ENCODE measurements at places on chromosomes 13 and 19. TPM values are rescaled to one million over a fixed set of nuclear protein-coding genes. Genes with fewer than 3 reads are reported as not detected.

Gene ZNF90
- 5.5 TPM for total RNA-seq

Gene LNX2
- total RNA-seq: 29.7 TPM

Gene EID2B
- total RNA-seq: 3.7 TPM

- H3K4me3 ChIP-seq: no peak overlapping the region
- peaks cover 5% of the 10 kb centered on the region for H3K4me1 ChIP-seq
- H3K27me3 ChIP-seq: no peaks in the 10 kb centered on the region
Observed at GRCh38 chr13:52428295-52428694, 22.1 kb downstream of the VPS36 start.

DNA sequence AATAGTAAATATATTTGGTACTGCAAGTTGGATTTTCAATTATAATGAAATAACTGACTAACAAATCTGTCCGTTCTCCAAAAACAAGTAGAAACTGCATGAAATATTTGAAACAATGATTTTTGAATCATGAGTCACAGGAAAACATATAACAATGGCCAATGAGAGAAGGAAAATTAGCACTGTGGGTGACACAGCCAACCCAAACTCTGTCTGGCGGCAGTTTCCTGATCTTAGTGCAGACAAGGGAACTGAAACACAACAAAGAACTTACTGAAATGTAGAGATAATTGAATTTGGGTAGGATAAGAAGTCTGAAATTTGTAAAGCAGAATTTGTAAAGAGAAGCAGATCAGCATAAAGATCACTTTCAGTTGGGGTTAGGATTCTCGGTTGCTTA is 2743.3 kb upstream of the PCDH20 start:
- no peak overlapping the region for H3K4me3 ChIP-seq
- no peak for DNase-seq
- no peaks in the 10 kb centered on the region for H3K36me3 ChIP-seq
- H3K4me1 ChIP-seq: no peaks in the 10 kb centered on the region
- no peak overlapping the region for H3K27ac ChIP-seq
- H3K27me3 ChIP-seq: no peaks in the 10 kb centered on the region

DNA sequence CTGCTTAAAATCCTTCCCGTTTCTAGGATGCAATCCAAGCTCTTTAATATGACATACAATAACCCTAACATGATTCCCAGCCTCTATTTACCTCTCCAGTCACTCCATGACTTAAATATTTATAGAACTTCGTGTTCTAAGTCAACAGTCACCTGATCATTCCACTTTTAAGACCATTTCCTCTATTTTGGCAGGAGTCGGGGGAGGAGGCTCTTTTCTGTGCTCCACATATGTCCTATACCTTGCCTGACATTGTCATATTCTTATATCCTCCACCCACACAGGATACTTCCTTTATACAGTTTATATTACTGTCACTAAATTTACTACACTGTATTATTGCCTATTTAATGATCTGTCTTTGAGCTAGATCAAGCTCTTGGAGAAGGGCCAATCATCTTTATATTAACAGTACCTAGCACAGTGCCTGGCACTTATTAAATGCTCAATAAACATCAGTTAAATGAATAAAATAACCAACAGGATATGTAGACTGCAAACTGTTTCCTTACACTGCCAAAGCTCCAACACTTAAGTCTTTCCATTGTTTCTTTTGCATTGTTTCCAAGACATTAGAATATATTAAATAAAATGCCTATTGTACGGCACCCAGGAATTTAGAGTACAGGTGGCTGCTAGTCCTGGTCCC is 2.7 kb downstream of the ARGLU1 start:
- H3K27me3 ChIP-seq: no peaks in the 10 kb centered on the region
- H3K4me3 ChIP-seq: peak overlapping the region; percentile 90
- no peaks in the 10 kb centered on the region for H3K36me3 ChIP-seq
- no peak for DNase-seq

DNA sequence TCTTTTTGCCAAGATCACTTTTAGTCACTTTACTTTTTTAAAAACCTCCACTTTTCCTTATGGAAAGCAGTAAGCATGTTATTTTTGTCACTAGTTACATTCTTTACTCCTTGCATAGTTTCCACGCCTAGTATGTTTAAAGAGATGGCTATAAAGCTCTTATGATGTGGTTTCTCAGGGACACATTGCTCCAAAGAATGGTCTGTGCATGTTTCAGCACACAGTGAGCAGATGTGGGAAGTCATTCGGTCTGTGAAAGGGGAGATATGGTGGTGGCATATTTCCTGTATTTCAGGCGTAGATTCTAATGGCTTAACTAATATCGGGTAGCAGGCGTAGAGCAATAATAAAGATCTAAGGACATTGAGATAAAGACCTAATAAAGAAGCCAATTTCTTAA is 180.7 kb downstream of the SLITRK6 start:
- no peaks in the 10 kb centered on the region for H3K36me3 ChIP-seq
- H3K4me3 ChIP-seq: no peak overlapping the region
- H3K4me1 ChIP-seq: no peaks in the 10 kb centered on the region

Measured in lower lobe of right lung (tissue), 2 donors.